ENCODE measurements at places on chromosomes 1 and 21.
A peak's percentile ranks its signal among the peaks of the same experiment; 100 is the strongest.

DNA sequence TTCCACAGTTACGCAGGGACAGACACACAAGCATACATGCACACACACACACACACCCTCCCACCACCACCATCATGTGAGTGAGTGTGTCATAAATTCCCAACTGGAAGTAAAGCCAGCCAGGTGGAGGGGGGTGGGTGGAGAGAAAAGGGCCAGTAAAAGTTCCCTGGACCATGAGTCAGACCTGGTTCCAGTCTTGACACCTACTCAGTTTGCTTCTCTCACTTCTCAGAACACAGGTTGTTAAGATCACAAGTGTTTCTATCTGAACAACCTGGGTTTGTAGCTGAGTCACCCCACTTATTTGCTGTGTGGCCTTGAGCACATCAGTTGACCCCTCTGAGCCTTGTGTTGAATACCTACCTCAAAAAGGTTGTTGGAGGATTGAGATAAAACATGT, 9.6 kb downstream of the EPHA10 start:
- no peak for DNase-seq

DNA sequence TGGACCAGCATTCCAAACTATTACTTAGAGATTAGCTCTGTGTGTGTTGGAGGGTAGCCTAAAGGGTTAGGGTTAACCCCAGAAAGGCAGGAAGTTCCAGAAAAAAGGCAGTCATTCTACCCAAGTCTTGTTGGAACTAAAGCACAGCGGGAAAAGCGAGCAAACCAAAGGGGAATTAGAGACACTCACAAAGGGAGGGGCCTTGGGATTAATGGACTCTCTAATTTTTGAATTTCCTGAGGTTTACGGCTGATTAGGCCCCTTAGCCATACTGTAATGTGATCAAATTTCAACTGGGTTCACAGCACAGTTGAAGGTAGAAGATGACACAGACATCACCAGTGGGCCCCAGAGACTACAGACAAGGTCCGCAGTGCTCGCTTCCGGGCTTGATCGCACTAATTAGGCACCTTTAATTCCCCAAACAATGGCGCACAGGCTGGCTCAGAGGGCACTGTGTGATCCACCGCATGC, 28.3 kb downstream of the CAPZB start:
- DNase-seq, result no peak

DNA sequence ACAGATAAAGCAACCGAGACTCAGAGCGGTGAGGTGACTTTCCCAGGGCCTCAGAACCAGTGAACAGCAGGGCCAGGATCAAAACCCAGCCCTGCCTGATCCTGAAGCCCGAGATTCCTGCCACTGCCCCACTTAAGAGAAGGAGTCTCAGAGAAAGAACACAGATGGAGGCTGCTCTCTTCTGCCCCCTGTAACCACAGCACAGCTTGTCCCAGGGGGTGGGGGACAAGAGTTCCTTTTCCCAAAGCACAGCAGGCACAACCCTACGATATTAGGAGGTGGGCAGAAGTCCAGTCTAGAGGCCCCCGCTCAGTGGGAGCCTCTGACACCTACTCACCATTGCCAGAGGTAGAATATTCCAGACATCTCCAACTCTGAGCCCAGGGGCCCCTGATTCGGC, 24.0 kb upstream of the VWA5B1 start:
- no peak for DNase-seq

DNA sequence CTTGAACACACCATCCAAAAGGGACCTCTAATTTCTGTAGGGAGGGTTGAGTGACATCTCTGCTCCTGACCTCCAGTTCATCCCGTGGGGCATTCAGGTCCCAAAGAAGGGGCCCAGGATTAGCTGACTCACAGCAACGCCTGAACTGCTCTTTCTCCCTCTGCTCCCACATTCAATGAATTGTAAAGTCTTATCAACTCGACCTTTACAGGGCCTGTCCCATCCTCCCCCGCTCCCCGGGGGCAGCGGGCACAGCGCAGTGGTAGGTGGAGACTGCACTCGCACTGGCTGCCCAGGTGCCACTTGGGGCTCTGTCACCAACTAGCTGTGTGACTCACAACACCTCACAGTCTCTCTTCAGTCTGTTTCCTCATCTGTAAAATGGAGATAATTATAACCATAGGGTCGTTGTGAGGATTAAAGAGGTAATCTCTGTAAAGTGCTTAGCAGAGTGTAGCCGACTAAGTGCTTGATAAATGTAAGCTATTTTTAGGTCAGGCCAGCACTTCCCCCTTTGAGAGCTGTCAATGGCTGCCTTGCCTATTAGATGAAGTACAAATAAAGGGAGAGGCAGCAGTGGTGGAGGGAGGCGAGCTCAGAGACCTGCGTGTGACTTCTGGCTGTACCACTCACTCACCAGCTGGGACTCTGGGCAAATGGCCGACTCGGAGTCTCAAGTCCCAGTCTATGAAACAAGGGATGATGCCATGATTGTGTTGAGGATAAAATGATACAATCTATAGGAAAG, 637 bp upstream of the MYBPHL start:
- DNase-seq, result no peak

- DNase-seq, result no peak
Observed at GRCh38 chr1:204407295-204407971, 4.2 kb downstream of the PPP1R15B start.

GRCh38 chr1:61851849-61852669, 109.8 kb downstream of the PATJ start:
- DNase-seq, result no peak

DNA sequence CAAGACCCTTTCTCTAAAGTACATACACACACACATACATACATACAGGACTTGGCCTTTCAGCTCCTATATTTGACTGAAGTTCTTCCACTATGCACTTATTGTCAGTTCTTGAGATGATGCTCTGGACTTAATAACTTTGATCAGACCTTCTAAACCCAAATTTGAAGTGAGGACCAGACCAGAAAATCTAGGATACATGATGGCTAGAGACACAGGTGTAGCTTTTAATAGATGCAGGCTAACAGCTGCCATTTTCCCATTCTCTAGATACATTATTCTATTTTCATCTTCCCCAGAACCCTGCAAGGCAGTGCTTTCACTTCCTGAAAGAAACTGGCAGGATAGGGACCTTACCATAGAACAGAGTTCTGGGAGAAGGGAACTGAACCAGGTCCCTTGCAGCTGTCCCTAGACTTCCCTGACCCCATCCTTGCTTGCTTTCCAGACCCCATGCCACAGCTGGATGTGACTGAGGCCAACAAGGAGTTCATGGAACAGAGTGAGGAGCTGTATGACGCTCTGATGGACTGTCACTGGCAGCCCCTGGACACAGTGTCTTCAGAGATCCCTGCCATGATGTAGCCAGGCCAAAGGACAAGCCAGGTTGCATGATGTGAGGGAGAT, 14.9 kb upstream of the RAB42 start:
- DNase-seq, result no peak

GRCh38 chr1:228043281-228043848, 36.6 kb downstream of the WNT3A start:
- DNase-seq, result no peak

- no peak for DNase-seq
Observed at GRCh38 chr1:61210435-61211154, 128.2 kb downstream of the NFIA start.

GRCh38 chr1:74995821-74996220, 138.4 kb upstream of the LHX8 start:
- no peak for DNase-seq

DNA sequence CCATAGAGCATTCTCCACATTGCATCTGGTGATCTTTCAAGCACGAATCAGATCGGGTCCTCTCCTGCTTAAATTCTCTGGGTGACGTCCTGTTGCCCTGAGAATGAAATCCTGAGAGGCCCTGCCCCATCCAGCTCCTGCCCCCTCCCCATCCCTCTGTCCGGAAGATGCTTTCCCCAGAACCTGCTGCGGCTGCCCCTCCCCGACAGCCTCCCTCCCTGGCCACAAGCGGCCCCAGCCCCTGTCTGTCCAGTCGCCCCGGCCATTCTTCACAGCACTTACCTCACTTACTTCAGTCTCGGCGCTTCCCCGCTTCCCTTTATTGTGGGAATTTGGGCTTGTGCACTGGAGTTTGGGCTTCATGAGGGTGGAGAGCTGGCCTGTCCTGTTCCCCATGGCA, 40.3 kb downstream of the TAS1R2 start:
- DNase-seq, result no peak

DNA sequence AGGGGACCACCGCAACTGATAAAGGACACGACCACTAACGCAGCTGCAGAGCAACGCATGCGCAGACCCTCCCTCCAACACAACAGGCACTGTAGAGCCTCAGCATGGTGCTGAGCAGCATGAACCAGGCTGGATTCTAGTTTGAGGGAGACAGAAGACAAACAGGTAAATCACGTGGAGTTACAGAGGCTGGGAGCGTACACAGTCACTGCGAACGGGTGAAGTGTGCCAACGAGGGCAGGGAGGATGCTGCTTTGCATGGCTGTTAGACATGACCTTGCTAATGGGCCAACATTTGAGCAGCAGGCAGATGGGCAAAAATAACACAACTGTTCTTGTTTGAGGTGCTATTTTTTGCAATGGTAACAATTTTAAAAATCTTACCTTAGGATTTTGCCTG, 55.2 kb upstream of the NADK start:
- DNase-seq, result no peak

GRCh38 chr1:246113555-246114095, 393.5 kb downstream of the SMYD3 start:
- DNase-seq, result no peak

- no peak for DNase-seq
Observed at GRCh38 chr21:42558846-42559245, 45.2 kb downstream of the SLC37A1 start.

DNA sequence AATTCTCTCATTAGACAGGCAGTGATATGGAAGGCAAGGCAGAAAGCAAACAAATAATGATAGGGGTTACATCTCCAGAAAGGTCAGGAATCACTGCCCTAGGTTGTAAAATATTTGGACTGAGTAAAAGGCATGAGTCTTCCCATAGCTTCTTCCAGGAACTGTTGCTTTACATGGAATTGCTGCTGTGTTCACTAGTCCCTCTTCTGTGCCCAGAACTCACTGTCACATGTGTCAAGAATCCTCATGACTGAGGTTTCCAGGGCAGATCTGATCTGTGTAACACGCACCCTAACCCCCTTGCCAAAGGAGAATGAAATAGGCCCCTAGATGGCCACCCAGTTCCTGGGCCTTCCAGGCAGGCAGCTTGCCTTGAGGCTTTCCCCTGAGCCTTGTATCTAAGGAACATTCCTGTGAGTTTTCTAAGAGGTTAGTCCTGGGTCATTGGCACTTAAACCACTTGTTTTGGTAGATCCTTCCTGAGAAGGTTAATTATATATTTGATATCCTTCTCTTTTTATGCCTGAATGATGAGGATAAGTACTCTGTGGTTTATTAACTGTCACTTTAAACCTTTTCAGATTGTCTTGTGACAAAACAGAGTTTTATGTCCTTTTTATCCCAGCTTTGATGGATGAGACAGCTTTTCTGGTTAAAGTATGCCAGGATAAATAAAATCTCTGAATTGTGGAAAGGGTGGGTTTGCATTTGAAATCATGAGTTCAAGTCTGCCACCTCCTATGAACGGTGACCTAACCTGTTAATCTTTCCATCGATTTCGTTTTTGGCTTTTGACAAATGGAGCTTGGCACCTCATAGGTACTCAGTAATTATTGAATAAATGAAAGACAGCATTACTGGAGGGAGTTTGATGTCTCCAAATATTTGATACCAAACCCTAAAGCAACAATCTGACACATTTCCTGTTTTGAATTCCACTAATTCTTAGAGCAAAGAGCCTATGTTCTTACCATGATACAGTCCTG, 163.3 kb downstream of the DHRS3 start:
- no peak for DNase-seq

DNA sequence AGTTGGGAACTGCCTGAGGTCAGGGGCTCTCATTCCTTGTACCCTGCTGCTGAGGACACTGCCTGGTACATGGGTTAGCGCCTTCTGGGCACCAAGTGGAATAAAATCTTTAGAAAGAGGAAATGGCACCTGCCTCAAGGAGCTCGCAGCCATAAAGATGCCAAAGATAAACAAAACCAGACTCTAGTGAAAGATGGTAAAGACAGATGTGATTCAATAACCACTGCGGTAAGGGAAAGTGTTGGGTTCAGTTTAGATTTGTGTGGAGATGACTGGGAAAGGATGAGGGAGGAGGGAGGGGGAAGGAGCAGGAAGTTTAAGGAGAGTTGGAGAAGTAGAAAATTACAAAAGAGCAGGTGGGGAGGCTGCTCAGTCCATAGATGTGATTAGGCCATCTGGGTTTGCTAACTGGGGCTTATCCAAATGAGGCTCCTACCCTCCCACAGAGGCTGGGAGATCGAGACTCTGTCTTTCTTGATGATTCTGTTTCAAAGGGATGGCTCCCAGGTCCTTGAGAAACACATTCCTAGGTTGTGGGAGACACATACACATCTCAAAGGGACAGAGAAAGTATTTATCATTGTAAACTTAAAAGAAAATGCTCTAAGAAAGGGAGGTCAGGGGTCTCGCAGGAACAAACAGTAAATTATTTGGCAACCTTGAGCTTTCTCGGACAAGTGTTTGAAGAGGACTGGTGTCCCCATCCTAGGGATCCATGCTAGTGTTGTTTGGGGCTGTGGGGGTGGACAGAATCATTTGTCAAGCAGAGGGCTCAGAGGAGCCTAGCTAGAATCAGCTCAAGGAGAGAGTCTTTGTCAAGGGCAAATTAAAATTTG, 65.7 kb upstream of the MORC3 start:
- no peak for DNase-seq

DNA sequence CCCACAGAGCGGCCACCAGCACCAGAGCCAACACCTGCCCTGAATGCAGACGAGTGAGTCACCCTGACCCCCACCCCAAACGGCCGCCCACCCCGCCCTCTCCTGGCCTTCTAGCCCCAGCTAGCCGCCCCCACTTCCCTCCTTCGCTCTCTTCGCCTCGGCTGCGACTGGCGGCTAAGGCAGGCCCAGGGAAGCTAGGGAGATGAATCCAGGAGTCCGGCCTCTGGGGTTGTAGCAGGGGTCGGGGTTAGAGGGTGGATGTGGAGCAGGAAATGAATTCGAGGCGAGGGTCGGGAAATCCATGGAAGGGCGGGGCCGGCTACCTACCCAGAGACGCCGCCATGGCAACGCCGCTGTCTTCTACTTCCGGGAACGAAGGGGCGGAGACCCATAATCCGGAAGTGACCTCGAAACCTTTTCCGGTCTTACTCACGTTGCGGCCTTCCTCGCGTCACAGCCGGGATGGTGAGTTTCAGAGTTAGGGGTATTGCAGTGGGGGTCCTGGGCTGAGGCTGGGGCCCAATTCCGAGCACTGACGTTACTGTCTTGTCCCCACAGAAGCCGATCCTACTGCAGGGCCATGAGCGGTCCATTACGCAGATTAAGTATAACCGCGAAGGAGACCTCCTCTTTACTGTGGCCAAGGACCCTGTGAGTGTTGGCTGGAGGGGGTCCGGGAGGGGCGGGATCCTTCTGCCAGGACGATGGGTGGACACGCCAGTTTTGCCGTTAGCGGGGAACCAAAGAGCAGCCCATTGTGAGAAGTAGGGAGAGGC, at the start of the genes EIF3I and TMEM234:
EIF3I (plus strand) TSS at position 428 of the 776 bp plus-strand sequence; CDS start at position 463, 35 bp downstream.
TMEM234 (minus strand) TSS at position 374 of the 776 bp plus-strand sequence; CDS start at position 343, 31 bp downstream.
- peak; percentile 90 for DNase-seq

DNA sequence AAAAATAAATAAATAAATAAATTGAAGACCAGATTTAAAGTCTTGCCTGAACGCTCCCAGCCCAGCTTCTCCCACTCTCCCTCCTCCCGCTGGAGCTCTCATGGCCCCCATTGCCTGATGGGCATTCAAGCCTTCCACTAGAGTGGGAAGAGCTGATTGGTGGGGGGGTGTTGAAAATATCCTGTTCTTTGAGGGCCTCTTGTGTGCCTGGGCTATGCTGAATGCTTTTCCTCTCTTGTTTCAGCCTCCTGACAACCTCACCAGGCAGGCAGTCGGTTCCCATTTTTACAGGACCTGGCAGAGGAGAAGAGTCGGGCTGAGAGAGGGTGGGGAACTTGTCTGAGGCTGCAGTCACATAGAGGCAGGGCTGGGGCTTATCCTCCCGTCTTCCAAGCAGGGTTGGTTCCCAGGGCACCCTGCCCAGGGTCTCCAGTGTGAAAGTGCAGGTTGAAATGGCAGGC, 59.2 kb upstream of the SSBP3 start:
- DNase-seq, result no peak

Measured in activated CD8-positive, alpha-beta memory T cell treated with anti-CD3 and anti-CD28 coated beads for 4 hours (primary cell).